ENCODE measurements at places on chromosomes 5 and 9. TPM values are rescaled to one million over a fixed set of nuclear protein-coding genes. Genes with fewer than 3 reads are reported as not detected.

GRCh38 chr9:122536134-122536533 lies 9.0 kb upstream of the OR1N1 start:
- DNase-seq, result no peak

DNA sequence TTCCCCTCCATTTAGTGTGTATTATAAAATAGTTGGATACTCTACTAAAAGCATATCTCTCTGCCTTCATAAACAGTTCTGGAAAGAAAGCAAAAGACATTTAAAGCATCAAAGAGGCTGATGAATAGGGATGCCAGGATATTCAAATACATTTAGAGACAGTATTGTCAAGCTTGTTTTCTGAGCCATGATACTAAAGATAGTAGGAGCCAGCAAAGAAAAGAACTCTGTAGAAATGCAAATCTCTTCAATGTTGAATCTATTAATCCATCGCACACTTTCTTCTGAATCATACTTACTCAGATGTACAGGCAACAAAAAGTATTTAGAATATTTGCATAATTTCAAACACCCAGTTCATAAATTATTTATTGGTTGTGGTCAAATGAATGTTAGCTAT lies 207.1 kb upstream of the MEF2C start:
- no peak for DNase-seq

GRCh38 chr5:82319192-82319591 lies 41.0 kb upstream of the RPS23 start:
- no peak for DNase-seq

GRCh38 chr5:34547300-34548085 lies 108.6 kb upstream of the RAI14 start:
- no peak for DNase-seq

DNA sequence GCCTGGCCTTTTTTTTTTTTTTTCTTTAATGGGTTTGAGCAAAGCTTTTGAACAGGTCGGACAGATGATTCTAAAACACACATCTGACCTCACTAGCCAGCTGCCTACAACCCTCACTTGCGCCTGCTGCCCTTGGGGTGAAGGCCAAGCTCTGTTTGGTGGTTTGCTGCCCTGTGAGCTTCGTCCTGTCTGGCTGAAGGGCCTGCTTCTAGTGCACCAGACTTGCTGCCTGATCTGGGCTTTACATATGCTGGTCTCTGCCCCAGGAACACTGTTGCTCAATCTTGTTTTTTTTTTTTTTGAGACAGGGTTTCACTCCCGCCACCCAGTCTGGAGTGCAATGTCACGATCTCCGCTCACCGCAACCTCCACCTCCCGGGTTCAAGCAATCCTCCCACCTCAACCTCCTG lies 16.4 kb upstream of the DOLPP1 start:
- DNase-seq, result no peak

GRCh38 chr5:117425163-117425562 lies 850.5 kb upstream of the SEMA6A start:
- DNase-seq, result no peak

DNA sequence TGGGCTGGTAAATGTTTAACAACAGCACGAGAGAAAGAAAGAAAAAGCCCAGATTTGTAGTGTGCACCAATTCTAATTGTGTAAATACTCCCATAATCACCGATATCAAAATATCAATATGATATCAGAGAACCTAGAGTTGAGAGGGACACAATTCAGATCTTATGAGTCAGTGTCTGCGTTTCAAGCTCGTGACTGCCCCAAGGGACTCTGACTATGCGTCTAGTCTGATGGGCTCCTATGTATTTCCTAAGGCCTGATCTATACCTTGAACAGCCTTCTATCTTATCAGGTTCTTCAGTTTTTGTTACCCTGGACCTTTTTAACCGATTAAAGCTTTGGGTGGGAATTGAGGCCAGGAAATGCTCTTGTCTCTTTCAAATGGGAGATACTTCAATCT lies 243.0 kb upstream of the SLC24A2 start:
- no peak for DNase-seq

DNA sequence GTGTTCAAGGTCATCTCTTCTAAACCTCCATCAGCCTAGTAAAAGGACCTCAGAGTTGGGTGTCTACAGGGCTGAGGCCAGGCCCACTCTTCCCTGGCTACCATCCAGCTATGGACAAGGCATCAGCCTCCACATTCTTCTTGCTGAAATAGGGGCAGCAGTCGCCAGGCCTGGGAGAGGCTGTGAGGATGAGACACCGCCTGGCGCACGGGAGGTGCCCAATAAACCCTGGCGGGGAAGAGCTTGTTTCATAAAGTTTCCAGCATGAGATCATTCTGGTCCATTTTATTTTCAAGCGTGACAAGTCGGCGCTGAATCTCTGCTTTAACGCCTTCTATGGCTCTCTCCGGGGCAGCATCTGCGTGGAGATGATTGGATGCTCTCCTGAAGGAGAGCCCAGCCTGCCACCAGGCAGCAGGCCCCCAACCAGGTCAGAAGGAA lies 153.4 kb downstream of the OLFM1 start:
- no peak for DNase-seq

DNA sequence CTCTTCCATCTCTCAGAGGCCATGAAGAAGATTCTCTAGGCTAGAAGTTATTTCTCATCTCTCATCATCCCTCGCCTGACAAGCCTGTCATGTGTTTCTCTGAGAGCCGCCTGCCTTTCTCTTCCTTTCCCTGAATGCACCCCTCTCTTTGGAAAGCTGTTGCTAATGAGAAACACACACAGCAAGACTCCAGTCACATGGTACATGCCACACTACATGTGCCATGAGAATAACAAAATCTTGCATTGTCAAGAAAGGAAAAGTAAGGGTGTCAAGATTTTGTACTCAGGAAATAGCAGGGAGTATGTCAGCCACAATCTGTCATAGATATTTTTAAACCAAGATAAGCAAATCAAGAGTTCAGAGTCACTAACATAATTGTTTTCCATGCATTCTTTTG lies 8.9 kb downstream of the AGXT2 start:
- no peak for DNase-seq

DNA sequence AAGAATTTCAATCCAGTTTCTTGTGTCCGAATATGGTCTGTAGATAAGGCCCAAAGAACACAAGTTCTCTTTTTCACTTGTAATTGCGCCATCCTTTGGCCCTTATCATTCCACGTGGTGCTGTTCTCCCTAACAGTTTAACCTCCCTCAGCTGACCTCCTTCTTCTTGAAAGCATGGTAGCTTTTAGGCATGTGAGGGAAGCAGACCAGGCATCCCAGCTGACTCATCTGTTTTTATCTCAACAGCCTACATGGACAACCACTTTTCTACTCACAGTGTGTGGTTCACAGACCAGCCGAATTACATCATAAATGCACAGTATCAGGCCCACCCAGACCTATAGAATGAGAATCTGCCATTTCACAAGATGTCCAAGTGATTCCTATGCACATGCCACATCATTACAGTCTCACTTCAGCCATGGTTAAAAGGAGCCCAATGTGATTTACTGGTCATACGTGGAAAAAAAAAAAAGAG lies 26.9 kb upstream of the PLIN2 start:
- peak; percentile 46 for DNase-seq

DNA sequence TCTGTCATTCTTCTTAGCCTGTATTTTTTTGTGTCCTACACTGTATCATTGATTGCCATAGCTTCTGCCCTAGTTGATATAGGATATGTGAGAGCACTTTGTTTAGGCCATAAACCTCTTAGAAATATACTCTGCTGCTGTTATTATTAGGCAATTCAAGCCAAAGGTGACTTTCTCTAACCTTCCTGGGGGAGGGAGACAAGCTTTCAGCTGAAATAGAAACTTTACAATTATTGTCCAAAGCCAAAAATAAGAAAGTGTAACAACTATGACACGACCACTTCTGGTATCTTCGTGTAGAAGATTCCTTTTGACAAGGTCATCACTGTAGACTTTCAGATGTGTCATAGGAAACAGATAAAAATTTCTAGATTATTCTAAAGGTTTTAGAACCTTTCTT lies 12.2 kb upstream of the CSNK1A1 start:
- DNase-seq, result no peak

GRCh38 chr9:113648586-113648985 lies 185.1 kb downstream of the RGS3 start:
- DNase-seq, result peak; percentile 24

DNA sequence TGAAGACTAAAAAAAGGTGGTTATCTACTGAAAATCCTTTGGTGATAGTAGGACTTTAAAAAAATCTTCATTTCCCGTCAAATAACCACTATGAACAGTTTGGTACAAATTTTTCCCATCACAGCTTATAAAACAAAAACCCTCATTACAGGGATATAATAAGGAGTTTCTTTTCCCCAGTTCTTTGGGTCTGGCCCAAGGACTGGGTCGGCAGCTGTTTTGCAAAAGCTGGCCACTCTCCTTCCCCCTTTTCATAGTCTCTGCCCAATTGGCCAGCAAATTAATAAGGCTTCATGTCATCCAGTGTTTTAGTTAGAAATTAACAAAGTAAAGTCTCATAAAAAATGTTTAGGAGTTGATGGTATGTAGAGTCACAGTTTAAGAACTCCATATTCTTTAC lies 47.0 kb upstream of the PDE8B start:
- DNase-seq, result no peak

GRCh38 chr5:3615217-3615616 lies 19.6 kb downstream of the IRX1 start:
- DNase-seq, result no peak

DNA sequence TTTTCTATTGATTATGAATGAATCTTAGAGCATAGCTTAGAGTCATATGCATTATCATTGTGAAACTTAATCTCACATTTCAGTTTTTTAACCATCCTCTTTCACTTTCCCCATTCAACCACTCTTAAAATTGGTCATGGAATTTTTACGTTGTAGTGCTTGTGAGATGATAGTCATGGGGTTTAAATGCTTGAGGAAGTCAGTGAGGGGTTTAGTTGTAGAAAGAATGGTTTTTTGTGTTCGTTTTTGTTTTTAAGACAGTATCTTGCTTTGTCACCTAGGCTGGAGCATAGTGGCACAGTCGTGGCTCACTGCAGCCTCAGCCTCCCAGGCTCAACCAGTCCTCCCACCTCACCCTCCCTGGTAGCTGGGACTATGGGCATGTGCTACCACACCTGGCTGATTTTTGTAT lies 19.6 kb downstream of the UGCG start:
- no peak for DNase-seq

DNA sequence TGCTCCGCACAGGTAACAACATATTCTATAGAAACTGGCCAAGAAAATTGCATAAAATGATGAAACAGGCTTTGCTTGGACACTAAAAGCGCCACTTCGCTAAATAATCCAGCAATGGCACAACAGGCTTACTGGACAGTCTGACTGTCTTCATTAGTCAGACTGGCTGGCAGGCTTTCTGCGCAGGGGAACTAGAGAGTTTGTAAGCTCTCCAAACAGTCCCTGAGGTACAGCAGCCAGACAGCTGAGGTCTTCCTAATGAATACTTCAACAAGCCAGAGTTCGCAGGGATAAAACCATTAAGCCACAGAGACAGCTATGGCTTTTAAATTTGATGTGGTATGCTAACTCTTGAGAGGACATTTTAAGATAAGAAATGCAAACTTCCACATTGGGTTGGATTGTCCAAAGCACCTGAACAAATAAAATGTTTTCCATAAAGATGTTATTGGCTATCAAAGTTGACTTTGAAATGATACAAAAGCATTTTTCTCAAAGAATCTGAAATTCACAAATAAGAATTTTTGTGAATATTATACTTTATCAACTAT lies 20.7 kb downstream of the PLK2 start:
- no peak for DNase-seq

DNA sequence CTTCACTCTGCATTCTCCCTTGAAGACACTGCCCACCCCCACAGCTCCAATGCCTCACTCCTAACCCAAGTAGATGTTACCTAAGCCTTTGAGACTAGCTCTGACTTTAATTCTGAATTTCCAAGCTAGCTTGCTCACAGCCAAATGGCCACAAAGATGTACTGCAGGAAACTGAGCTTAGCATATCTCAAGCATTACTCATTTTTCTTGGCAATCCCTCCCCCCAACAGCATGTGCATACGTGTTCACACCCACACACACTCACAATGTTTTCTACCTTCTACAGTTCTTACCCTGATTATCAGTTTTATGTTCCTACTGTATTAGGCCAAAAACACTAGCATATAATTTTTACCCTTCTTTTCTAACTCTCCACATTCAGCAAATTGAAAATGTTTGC lies 13.7 kb upstream of the GRIA1 start:
- DNase-seq, result no peak

GRCh38 chr5:132239776-132240175 lies 12.1 kb upstream of the P4HA2 start:
- no peak for DNase-seq

DNA sequence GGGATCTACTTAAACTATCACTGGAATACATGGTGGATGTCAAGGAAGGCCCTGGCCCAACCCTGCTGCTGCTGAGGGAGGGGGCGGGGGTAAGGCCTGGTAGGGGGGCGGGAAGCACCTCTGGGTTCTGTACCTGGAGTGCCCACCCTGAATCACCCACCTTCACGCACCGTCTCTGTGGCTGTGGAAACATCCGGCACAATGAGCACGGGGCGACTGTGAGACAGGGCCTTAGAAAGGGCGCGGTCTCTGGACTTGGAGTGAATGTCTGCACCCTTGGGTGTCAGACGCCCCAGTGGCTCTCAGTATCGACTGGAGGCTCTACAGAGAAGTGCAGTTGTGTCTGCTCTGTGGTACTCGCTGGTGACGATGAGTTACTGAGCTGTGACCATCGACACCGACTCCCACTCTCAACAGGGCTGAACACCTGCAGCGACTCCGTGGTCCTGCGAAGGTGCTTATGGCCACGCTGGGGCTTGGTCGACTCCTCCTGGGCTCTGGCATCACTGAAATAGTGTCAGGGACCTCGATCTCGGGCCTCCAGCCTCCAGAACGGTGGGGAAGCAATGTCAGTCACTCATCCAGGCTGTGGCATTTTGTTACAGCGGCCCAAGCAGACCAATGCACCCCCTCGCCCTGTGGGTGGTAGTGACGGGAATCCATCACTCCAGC lies 25.5 kb upstream of the SLC6A19 start:
- DNase-seq, result no peak

Gene WDR31
- 3.6 TPM for total RNA-seq

Gene TRUB2
- 18.0 TPM for total RNA-seq

Gene FAM221B
- total RNA-seq, result not detected

Gene LCP2
- 21.8 TPM for total RNA-seq

Gene PDLIM4
- total RNA-seq, result 71.4 TPM

Gene MAMDC2
- 18.7 TPM for total RNA-seq
